AG04450 (cell line): ENCODE measurements at places on chromosomes 1 and 21. TPM values are rescaled to one million over a fixed set of nuclear protein-coding genes. Genes with fewer than 3 reads are reported as not detected.
A peak's percentile ranks its signal among the peaks of the same experiment; 100 is the strongest.

- peak; percentile 82 for DNase-seq
These were observed 5.9 kb upstream of the VPS45 start for GRCh38 chr1:150061632-150062101.

GRCh38 chr1:51569284-51570062, 47.4 kb upstream of the OSBPL9 start:
- peak; percentile 30 for DNase-seq

DNA sequence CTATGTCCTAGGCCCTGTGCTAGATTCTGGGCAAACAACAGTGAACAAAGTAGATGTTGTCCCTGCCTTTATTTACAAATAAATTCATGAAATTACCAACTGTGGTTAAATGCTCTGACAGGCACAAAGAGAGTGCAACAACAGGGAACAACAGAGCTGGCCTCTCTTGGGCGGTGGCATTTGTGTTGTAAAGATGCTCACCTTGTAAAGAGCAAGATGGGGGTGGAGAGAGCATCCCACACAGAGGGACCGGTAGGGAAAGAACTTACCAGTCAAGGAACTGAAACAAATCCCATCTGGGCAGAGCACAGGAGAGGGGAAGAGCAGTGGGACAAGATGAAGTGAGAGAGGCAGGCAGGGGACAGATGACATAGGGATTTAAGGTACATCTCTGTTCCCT, 21.6 kb upstream of the SLC22A15 start:
- DNase-seq, result no peak

DNA sequence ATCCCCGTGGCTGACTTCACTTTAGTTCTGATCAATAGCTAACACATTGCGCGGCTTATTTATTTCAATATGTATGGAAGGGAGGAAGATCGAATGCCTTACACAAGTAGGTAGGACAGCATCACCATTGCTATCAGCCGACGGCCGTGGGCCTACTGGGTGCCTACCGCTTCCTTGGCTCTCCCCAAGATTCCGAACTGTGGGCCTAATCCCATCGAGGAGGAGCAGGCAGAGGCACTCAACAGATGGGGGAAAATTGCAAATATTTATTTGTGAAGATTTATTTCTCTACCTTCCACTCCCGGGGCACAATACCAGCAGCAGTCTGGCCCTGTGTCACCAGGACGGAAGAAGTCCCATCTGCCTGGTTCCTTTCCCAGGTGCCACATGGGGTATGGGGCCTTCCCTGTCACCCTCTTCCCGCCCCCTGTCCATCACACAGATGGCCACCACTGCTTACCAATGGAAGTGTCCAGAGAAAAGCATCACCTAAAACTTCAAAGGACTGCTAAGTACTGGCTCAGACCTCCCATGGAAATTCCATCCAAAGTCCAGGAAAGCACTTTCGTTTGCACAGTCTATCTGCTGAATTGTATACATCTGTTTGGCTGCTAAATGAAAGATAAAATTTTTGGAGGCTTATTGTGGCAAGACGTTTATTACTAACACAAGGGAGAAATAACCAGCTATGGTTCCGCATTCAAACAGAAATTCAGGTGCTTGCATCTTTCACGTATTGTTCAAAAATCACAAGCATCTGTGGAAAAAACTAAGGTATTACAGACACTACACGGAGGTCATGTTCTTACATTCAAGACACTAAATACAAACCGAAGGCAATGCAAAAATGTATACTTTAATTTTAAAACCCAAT, 11.8 kb downstream of the AGT start:
- DNase-seq, result no peak

DNA sequence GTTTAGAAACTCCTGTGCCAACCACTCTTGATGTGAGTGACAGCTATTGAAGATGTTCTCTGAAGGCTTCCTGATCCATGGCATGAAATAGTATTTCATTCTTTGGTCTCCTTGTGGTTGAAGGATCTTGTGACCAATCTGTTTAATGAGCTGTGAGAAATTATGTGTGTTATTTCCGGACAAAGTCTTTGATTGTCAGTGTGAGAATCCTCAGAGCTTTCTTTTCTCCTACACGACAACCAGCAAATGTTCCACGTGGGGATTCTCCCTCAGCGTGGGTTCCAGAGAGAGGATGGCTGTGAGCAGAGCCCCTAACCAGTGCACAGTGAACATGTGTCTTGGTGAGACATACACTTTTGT, 45.0 kb upstream of the HOOK1 start:
- DNase-seq, result no peak

- DNase-seq, result no peak
These were observed 9.0 kb upstream of the FAM131C start for GRCh38 chr1:16082283-16083038.

DNA sequence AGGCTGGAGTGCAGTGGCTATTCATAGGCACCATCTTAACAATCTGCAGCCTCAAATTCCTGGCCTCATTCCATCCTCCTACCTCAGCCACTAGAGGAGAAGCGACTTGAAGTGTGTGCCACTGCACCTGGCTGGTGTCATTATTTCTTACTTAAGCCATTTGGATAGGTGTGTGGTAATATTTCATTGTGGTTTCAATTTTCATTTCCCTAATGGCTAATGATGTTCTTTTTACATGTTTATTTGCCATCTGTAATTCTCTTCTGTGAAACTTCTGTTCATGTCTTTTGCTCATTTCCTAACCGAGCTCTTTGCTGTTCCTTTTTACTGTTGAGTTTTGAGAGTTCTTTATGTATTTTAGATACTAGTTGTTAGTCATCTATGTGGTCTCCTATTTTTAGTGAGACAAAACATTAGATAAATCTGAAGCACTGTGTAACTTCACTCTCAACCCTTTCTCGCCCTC, 66.8 kb downstream of the SLC27A3 start:
- no peak for DNase-seq

GRCh38 chr21:40235528-40235927, 368.3 kb downstream of the PCP4 start:
- no peak for DNase-seq

DNA sequence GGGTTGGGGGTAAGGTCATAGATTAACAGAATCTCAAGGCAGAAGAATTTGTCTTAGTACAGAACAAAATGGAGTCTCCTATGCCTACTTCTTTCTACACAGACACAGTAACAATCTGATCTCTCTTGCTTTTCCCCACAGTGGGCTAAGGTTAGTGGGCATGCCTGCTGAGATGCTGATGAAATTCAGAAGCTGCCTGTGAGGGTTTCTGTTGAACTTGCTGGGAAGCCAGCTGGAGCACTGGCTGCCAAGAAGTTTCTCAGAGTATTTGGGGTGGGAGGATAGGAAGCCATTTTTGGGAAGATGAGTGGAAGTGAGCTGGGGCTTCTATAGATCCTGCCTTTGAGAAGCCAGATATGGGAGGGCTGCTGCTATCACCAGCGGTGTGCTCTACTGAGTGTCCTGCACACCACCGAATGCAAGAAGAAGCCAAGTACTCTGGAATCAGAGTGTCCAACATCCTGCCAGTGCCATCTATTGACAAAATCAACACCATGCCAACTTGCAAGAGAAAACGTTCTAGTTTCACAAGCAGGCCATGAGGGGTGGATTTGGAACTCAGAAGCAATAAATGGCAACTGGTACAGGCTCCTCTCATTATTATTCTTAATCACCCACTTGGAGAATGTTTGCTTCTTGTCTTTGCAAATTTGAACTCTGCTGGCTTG, 102.7 kb downstream of the PTPRU start:
- no peak for DNase-seq

DNA sequence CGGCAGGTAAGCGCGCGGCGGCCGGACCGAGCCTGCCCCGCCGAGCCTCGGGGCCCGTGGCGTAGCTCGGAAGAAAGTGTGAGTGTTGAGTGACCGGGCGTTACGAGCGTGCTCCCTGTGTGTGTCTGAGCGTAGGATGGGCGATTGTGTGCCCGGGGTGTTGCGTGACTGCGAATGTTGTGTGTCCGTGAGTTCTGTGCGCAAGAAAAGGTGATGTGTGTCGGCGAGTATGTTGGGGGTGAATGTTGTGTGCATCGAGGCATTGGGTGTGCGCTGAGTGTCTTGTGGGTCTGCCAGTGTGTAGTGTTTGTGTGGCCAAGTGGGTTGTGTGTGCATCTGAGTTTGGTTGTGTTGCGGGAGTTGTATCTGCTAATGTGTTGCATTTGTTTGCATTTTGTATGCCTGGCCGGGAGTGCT, 398 bp downstream of the PTPRU start:
- no peak for DNase-seq

GRCh38 chr1:219416598-219417238, 196.2 kb downstream of the ZC3H11B start:
- no peak for DNase-seq

MRPL24 gene
- 65.5 and 80.4 TPM in 2 replicates for polyA plus RNA-seq

PAPPA2 gene
- polyA plus RNA-seq, result 0.16 and 0.29 TPM in 2 replicates

AADACL3 gene
- polyA plus RNA-seq, result not detected in 2 replicates

SPATA46 gene
- not detected in 2 replicates for polyA plus RNA-seq
